ENCODE measurements at places on chromosomes 11 and 22.

GRCh38 chr11:92628401-92629292 is 340.8 kb upstream of the MTNR1B start:
- no peaks in the 10 kb centered on the region for H3K36me3 ChIP-seq
- H3K4me1 ChIP-seq: peaks cover 4% of the 10 kb centered on the region

GRCh38 chr11:59183771-59184170 is 11.8 kb downstream of the DTX4 start:
- H3K36me3 ChIP-seq: peaks cover 37% of the 10 kb centered on the region
- H3K27ac ChIP-seq: peak overlapping the region; percentile 87
- H3K27me3 ChIP-seq: no peaks in the 10 kb centered on the region
- no peak for DNase-seq
- H3K4me1 ChIP-seq: peaks cover 62% of the 10 kb centered on the region
- H3K4me3 ChIP-seq: no peak overlapping the region

GRCh38 chr11:116353589-116353988 is 419.2 kb downstream of the BUD13 start:
- H3K27ac ChIP-seq: no peak overlapping the region
- H3K4me1 ChIP-seq: peaks cover 9% of the 10 kb centered on the region
- no peak overlapping the region for H3K4me3 ChIP-seq
- H3K27me3 ChIP-seq: no peaks in the 10 kb centered on the region
- DNase-seq: no peak
- H3K36me3 ChIP-seq: no peaks in the 10 kb centered on the region

- H3K4me1 ChIP-seq: peaks cover 6% of the 10 kb centered on the region
- DNase-seq: no peak
- no peak overlapping the region for H3K4me3 ChIP-seq
- no peaks in the 10 kb centered on the region for H3K27me3 ChIP-seq
- H3K36me3 ChIP-seq: peaks cover 71% of the 10 kb centered on the region
Observed at GRCh38 chr11:65126624-65127274, 4.6 kb downstream of the MRPL49 start.

DNA sequence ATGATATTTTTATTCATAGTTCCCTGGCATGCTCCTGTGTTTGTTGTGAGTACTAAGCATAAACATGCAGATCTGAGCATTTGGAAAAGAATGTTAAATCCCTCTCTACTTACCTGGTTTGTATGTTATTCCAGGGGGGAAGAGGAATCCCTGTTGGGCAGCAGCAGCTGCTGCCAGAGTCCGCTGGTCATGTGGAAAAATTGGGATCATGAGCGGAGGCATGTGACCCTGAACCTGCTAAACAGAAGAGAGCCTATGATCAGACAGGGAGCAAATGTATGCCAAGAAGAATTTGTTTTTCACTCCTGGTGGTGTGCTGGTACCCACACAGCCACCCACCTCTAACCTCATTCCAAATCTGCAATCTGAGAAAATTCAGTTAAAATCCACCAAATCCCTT is 244.7 kb downstream of the SOX6 start:
- peaks cover 3% of the 10 kb centered on the region for H3K4me1 ChIP-seq
- peak; percentile 15 for DNase-seq
- H3K4me3 ChIP-seq: no peak overlapping the region
- H3K36me3 ChIP-seq: no peaks in the 10 kb centered on the region

DNA sequence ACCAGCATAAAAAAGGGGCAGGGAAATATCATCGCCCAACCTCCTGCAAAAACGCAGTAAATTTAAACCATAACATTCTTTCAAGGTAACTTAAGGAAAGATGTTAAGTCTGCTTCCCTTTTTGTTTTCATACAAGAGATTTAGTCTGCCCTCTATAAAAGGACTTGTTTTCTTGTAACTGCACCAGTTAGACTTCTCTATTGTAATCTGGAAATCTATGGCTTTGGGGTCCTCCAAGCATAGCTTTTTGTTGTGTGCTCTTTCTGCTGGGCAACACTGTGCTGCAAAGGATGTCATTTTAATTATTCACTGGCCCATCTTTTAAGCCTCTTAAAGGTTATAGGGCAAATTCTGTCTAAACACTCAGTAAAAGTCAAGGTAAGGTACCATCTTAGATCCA is 136.0 kb downstream of the MAML2 start:
- H3K27ac ChIP-seq: peak overlapping the region; percentile 68
- no peaks in the 10 kb centered on the region for H3K27me3 ChIP-seq
- H3K4me1 ChIP-seq: peaks cover 7% of the 10 kb centered on the region
- H3K4me3 ChIP-seq: no peak overlapping the region

Data from spinal cord (tissue), 10 donors.